ENCODE measurements at places on chromosomes 5 and 9.
A peak's percentile ranks its signal among the peaks of the same experiment; 100 is the strongest.

- no peak for ATAC-seq
Observed at GRCh38 chr5:307794-308579, 13.5 kb upstream of the AHRR start.

DNA sequence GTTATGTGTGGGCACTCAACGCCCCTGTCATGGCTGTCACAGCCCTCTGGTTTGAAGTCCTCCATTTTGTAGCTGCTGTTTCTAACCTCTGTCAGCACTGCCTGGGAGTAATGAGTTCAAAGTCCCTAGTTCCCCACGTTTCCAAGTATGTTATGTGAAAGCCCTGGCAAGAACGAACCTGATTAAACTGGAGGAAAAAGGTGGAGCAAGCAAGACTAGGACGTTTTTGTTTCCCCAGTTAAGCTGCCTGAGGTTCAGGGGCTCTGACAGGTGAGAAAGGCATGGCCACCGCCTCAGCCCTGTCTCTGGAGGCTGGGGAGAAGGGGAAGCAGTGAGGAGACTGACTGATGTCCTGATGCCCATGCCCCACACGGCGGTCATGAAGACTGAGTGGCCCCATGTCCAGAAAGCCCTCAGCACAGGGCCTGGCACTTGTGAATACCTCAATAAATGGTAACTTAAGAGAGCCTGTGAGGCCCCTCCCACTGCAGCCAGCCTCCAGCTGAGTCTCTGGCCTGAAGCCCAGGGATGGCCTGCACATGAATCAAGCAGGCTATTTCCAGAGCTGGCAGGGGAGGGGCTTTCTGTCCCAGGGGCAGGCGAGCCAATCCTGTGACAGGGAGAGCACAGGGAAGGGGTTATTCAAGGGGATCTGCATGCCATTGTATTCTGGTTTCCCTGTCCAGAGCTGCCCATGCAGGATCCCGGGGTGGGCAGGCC lies 61.8 kb downstream of the PFDN1 start:
- peak; percentile 83 for ATAC-seq

DNA sequence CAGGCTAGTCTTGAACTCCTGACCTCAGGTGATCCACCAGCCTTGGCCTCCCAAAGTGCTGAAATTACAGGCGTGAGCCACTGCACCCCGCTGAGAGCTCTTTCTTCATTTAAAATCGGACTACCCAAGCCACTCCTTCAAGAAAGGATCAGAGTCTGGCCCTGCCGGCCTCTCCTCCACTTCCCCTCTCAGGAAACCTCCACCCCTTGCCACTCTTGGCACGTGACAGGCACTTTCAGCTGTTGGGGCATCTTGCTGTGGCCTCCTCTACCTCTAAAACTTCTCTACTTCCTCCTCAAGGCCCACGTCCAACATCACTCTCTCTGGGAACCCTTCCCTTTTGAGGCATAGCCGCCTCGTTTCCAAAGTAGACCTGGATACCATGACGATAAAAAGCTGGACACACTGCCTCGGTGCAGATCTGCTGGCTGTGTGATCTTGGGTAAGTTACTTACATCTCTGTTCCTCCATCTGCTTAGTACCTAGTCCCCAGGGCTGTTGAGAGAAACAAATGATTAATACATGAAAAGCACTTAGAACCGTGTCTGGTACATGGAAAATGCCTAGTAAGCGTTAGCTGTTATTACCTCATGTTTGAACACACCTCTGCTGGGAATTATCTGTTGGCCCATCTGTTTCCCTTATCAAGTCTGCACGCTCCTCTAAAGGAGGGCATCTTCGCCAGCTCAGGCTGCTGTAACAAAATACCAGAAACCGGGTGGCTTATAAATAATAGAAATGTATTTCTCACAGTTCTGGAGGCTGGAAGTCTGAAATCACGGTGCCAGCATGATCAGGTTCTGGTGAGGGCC lies 55.3 kb downstream of the SMIM23 start:
- ATAC-seq: no peak

DNA sequence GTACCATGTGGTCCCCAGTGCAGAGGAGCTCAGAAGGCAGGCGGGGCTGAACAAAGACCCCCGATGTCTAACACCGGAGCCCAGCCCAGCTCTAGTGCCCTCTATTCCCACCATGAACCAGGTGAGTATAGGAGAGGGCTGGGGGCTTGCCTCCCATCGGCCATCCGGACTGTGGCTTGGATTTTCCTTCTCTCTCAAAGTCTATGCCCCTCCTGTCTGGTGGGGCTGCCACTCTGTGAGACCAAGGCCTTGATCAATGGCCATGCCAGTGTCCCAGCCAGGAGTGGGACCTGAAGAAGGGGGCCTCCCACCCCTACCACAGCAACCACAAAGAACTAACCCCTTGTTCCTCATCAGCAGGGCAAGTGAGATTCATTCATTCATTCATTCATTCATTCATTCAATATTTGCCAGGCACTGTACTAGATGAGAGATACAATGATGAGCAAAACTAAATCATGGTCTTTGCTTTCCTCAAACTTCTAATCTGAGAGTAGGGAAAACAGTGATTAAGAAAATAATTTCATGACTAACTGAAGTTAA lies 47.6 kb downstream of the ARHGEF37 start:
- ATAC-seq: no peak

DNA sequence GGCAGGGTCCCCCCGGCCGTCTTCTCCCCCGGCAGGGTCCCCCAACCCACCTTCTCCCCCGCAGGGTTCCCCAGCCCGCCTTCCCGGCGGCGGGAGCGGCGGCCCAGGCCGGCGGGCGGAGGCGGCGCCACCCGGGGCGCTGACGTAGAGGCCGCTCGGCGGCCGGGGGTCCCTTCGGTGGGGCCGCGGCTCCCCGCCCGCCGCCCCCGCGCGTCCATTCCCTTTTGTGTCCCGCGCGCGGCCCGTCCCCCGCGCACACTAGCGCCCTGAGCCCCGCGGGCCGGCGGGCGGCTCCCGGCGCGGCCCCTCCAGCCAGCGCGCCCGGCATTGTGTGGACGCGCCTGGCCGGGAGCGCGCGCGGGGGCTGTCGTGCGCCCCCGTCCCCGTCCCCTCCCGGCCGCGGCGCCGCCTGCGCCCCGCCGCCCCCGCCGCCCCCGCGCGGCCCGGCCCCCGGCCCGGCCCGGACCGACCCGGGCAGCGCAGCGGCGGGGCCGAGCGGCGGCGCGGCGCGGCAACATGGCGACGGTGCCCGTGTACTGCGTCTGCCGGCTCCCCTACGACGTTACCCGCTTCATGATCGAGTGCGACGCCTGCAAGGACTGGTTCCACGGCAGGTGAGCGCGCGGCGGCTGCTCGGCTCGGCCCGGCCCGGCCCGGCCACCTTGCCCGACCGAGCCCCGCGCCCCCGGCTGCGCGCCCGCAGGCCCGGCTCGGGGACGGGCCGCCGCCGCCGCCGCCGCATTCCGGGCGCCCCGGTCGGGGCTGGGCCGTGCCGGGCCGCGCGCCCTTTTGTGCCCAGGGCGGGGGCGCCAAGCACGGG lies at the start of gene PHF2:
Gene PHF2 (plus strand): TSS at position 327 of the 820 bp plus-strand sequence. CDS start 190 bp downstream, at position 517.
- peak; percentile 59 for ATAC-seq

- ATAC-seq: no peak
Observed at GRCh38 chr5:150457121-150457520, 7.6 kb upstream of the RPS14 start.

DNA sequence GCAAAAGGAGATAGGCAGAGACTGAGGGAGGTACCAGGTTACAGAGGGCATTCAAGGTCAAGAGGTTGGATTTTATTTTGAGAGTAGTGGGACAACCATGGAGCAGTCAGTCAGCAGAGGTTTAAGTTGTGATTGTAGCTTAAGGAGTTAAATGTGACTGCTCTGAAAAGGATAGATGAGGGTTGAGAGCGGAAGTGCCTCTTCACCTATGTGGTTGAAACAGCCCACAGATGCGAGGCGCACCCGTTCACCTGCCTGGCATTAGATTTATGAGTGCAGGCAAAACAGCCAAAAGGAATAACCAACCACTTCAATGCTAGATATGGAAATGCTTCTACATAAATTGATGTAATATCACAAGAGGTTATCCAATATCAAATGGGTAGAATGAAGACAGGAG lies 8.4 kb downstream of the ZNF474 start:
- no peak for ATAC-seq

- no peak for ATAC-seq
Observed at GRCh38 chr5:52710972-52711596, 76.6 kb upstream of the ITGA1 start.

GRCh38 chr5:161311146-161311708 lies 235.3 kb downstream of the GABRB2 start:
- no peak for ATAC-seq

- no peak for ATAC-seq
Observed at GRCh38 chr5:121987685-121988073, 25.9 kb downstream of the SRFBP1 start.

DNA sequence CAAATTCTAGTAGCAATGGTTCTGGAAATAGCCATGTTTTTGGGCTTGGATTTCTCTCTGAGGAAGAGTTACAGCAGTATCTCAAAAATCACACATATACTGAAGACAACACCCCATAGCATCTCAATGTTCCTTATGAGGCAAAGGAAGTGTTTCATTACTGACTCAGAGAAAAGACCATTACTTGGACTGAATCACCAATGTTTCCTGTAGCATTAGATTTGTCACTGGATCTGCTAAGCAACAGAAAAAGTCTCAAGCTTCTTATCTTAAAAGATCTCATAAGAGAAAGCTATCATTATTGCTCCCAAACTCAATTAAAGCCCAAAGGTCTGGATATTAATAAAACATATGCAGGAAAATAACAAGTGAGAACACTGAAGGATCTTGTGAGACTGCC lies 272.4 kb downstream of the ADAMTS6 start:
- peak; percentile 94 for ATAC-seq

DNA sequence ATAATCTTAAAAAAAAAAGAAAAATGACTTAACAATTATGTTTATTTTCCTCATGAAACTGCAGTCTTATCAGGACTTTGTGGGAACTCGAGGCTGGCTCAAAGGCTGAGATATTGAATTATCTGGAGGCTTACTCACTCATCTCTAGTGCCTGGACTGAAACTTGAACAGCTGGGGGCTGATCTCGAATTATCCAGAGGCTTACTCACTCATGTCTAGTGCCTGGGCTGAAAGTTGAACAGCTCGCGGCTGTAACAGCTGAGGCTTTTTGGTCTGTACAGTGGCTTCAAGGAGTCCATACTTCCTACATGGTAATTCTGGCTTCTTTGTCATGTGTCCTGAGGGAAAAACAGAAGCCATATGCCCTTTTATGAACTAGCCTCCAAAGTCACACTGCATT lies 371.9 kb downstream of the CETN3 start:
- ATAC-seq: peak; percentile 33

GRCh38 chr9:31541721-31542281 lies 842.6 kb upstream of the ACO1 start:
- no peak for ATAC-seq

GRCh38 chr5:74829413-74829812 lies 36.8 kb downstream of the FAM169A start:
- ATAC-seq: no peak

DNA sequence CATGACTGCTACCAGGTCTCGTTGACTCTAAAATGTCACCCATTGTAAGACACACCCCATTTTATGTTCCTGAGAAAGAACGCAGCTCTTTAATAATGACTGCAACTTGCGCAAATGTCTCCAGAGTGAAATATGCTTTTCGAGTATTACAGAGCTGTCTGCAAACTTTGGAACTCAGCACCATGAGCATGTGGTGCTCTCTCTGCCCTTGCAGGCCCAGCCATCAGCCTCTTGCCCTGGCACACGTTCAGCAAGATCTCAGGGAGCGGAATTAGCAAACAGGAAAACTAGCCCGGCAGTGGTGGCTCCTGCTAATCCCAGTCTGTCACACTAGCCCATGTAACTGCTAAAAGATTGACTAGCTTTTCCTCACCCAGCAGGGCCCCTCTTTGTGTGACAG lies 114.5 kb upstream of the SLC1A3 start:
- ATAC-seq: no peak

DNA sequence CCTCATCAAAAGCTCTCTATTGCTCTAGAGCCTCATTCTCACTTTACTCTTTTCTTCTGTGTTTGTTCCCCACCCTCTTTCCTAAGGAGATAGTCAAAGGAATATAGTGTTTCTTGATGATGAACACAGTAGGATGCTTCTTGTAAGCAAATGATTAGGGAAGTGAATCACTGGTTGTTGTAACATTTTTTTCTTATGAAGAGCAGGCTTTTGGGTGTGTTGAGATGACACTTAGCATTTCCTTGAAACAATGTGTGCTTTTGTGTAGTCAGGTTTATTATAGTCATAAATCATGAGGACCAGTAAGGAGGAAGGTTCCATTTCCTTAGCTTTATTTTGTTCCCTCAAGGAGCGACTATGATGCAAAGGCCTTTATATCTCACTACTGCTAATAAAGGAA lies 1991.3 kb upstream of the C9orf72 start:
- ATAC-seq: no peak

- ATAC-seq: no peak
Observed at GRCh38 chr9:111938427-111938800, 41.8 kb downstream of the UGCG start.

DNA sequence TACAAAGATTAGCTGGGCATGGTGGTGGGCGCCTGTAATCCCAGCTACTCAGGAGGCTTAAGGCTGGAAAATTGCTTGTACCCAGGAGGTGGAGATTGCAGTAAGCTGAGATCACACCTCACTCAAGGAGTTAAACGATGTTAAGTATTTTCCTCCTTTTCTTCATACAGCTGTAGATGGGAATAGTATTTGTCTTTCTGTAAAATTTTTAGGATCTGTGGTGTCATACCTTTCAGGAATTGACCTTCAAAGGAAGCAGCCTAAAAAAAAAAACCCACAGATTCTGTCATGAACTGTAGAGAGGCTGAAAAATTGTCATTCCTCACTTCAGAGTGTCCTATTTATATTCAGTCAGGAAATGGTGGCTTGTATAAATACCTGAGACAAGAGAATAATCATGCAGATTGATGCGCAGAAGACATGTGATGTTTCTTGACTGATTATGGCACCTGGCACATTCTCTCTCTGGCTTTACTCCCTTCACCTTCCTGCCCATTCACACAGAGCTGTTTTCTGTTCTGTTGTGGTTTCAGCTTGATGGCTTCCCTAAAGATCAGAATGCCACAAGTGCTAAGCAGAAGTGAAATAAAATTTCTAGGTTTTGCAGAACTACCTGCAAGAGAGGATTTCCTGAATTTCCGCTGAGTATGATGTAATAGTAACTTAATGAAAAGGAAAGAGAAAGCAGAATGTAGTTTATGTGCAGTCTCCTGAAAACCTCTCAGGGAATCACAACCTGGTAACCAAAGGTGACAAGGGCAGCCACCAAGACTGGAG lies 3.8 kb downstream of the IFNA1 start:
- ATAC-seq: no peak

All from SK-N-SH treated with all-trans-retinoic acid at 6 μM for 48 hours (cell line).